ENCODE measurements at places on chromosomes 11 and 22.
A peak's percentile ranks its signal among the peaks of the same experiment; 100 is the strongest.

DNA sequence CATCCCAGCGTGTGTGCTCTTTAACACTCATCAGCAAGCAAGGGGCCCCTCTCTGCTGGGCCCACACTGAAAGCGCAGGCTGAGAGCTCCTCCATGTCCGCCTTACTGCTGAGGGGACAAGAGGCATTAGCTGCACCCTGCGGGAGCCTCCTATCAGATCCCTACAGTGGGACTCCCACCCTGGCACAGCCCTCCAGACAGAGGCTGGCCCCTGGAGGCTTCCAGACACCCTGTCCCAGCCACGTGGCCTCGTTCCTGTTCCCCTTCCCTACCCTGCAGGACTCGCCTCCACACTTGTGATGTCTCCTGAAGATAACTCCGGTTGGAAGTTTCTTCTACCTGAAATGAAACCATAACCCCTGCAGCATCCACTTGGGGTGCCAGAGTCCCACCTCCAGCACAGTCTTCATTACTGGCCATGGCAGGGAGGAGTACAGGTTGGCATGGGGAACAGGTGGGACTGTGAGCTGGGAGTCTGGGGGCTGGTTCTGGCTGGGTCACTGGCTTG, 5.0 kb upstream of the SH3BP1 start:
- H3K27me3 ChIP-seq: no peaks in the 10 kb centered on the region
- peaks cover 28% of the 10 kb centered on the region for H3K4me1 ChIP-seq
- peaks cover 6% of the 10 kb centered on the region for H3K36me3 ChIP-seq
- DNase-seq: no peak
- peak overlapping the region; percentile 96 for H3K27ac ChIP-seq
- H3K4me3 ChIP-seq: peak overlapping the region; percentile 43

GRCh38 chr22:17726006-17726927, 48.0 kb downstream of the BID start:
- no peaks in the 10 kb centered on the region for H3K27me3 ChIP-seq
- no peak overlapping the region for H3K27ac ChIP-seq
- no peak overlapping the region for H3K4me3 ChIP-seq
- no peak for DNase-seq

GRCh38 chr22:21632237-21632895, at the start of gene CCDC116:
CCDC116 (plus strand) TSS chr22:21632760; CDS start chr22:21633182, 422 bp downstream.
- H3K27me3 ChIP-seq: no peaks in the 10 kb centered on the region
- H3K27ac ChIP-seq: no peak within 1 kb of the TSS
- DNase-seq: no peak
- peaks cover 7% of the 10 kb centered on the region for H3K36me3 ChIP-seq

GRCh38 chr22:42994917-42995562, 19.9 kb downstream of the PACSIN2 start:
- H3K27ac ChIP-seq: peak overlapping the region; percentile 94
- H3K36me3 ChIP-seq: peaks cover 9% of the 10 kb centered on the region
- no peaks in the 10 kb centered on the region for H3K27me3 ChIP-seq

DNA sequence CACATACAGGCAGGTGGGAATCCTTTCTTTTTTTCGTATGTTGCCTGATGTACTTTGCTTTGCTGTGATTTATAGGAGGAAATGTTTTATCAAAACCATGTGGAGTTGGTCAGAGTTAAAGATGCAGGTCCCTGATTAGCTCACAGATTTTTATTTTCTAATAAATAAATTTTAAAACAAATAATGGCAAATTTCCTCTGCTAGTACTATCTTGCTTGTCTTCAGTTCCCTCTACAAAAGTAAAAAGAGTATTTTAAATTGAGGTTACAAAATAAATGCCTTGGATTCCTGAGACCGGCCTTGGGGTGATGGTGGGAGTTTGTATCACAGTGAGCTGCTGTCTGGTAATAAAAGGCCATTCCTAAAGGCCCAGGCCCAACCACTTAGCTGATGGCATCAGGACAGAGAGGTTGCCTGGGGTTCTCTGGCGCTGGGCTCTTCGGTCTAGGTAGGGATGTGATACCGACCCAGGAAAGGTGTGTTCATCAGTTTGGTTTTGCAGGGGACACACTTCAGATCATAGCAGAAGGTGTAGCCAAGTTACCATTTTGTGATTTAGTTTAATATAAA, 129.0 kb downstream of the TBC1D22A start:
- peak overlapping the region; percentile 2 for H3K27ac ChIP-seq
- peaks cover 4% of the 10 kb centered on the region for H3K4me1 ChIP-seq
- no peaks in the 10 kb centered on the region for H3K27me3 ChIP-seq
- no peak overlapping the region for H3K4me3 ChIP-seq
- no peak for DNase-seq
- peaks cover 17% of the 10 kb centered on the region for H3K36me3 ChIP-seq

- H3K27ac ChIP-seq: no peak overlapping the region
- no peaks in the 10 kb centered on the region for H3K36me3 ChIP-seq
- no peak overlapping the region for H3K4me3 ChIP-seq
- peaks cover 24% of the 10 kb centered on the region for H3K27me3 ChIP-seq
These were observed 727.4 kb downstream of the BRD1 start for GRCh38 chr22:49100316-49100715.

- no peak overlapping the region for H3K4me3 ChIP-seq
- H3K4me1 ChIP-seq: no peaks in the 10 kb centered on the region
- DNase-seq: no peak
These were observed 16.1 kb upstream of the RELT start for GRCh38 chr11:73359930-73360742.

Measured in mesothelial cell of epicardium (in vitro differentiated cells).